ENCODE measurements at places on chromosomes 5 and 9.
A peak's percentile ranks its signal among the peaks of the same experiment; 100 is the strongest.

DNA sequence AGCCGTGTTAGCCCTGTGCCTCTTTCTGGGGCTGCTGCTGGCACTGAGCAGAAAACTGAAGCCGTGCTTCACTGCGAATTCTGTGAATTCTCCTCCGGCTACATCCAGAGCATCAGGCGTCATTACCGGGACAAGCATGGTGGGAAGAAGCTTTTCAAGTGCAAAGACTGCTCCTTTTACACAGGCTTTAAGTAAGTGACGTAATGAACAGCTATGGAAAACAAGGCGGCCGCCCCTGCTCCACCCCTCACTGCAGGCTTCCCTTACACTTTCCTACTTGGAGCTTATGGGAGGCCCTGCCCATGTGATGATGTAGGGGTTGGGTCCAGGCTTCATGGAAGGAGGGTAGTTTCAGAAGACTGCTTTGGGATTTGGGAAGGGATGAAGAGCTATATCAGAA is 109.1 kb downstream of the ZNF462 start:
- DNase-seq = no peak

DNA sequence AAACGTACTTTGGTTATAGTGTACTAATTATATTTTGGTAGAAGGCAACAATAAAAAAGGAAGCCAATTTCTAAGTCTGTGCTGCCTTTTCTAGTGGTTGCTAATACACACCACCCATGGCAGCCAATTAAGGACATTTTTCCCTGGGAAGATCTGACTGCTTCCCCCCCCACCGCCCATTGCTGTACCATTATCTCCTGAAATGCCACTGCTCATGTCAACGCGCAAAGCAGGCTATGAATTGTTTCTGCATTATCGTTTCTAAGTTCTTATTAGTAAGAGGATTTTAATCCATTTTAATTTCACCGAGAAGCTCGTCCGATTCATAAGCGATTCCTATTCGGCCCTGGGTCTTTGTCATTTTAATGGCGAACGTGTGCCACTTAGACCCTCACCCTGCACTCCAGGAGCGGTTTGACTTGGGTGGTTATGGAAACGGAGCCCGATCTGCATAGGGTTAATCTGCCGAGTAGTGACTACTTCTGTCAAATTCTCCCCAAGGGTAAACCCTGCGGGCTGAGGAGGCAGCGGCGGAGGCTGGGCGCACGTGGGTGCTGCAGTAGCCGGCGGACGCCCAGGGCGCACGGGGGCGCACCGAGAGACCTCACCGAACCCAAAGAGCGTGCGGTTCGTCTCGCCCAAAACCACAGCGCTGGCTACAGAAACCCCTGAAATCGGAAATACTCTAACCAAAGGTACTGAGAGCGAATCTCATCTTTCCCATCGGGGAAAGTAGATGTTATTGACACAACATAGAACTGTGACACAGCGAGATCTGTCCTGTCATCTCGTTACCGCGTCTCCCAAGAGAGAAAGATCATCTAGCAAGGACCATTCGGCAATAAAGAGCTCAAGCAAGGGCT is 55.8 kb upstream of the SHC3 start:
- peak; percentile 39 for DNase-seq

GRCh38 chr9:68919661-68920060 is 94.3 kb downstream of the PRKACG start:
- DNase-seq = no peak

GRCh38 chr5:163489745-163490075 is 15.7 kb upstream of the MAT2B start:
- DNase-seq = no peak

DNA sequence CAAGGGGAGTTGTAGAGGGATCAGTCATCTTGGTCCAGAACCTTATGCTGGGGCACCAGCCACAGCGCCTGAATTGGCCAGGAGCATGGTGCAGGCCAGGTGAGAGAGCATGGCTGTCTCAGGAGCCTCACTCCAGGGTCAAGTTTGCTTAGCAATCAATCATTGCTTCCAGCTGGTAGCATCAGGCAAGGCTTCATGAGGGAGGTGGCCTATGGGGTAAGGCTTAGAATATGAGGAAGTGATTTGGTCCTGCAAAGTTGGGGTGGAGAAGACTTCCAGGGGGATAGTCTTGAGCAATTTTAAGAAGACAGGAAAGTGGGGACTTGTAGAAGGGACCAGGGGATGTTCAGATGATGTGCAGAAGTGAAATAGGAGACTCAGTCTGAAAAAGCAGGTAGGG is 53.9 kb upstream of the PITX1 start:
- DNase-seq = no peak

GRCh38 chr5:3269395-3270169 is 326.1 kb upstream of the IRX1 start:
- DNase-seq = no peak

GRCh38 chr5:176497852-176498251 is 39.4 kb downstream of the RNF44 start:
- no peak for DNase-seq

- DNase-seq = no peak
These were observed 213.7 kb upstream of the SNX2 start for GRCh38 chr5:122561209-122561608.

DNA sequence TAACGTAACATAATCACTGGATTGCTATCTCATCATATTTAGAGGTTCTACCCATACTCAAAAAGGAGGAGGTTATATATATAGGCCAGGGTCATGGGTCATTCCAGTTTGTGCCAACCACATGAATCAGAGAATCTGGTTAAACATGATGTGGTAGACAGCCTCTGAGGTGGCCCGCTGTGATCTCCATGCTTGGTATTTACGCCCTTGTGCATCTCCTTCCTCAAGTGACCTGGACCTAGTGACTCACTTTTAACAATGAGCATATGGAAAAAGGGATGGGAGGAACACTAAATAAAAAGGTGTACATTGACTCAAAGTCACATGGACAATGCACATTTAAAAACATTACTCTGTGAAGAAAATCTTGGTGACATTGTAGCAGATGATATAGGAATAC is 77.7 kb upstream of the CTNND2 start:
- DNase-seq = no peak

DNA sequence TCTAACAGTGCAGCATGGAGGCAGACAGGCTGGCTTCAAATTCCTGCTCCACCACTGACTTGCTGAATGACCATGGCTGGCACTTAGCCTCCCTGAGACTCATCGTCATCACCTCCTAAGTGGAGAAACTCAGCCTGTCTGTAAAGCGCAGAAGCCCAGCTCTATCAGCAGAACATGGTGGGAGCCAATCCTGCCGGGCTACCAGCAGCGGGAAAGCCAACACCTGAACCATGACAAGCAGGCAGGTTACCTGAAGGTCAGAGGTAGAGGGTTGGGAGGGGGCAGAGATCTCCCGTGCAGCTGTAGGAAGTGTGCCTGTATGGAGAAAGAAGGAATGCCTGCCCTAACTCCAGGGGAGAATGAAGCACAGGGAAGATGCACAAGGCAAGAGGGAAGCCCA is 72.6 kb upstream of the LRRTM2 start:
- DNase-seq = no peak

GRCh38 chr5:10555277-10555684 is 8.6 kb upstream of the ANKRD33B start:
- DNase-seq = no peak

DNA sequence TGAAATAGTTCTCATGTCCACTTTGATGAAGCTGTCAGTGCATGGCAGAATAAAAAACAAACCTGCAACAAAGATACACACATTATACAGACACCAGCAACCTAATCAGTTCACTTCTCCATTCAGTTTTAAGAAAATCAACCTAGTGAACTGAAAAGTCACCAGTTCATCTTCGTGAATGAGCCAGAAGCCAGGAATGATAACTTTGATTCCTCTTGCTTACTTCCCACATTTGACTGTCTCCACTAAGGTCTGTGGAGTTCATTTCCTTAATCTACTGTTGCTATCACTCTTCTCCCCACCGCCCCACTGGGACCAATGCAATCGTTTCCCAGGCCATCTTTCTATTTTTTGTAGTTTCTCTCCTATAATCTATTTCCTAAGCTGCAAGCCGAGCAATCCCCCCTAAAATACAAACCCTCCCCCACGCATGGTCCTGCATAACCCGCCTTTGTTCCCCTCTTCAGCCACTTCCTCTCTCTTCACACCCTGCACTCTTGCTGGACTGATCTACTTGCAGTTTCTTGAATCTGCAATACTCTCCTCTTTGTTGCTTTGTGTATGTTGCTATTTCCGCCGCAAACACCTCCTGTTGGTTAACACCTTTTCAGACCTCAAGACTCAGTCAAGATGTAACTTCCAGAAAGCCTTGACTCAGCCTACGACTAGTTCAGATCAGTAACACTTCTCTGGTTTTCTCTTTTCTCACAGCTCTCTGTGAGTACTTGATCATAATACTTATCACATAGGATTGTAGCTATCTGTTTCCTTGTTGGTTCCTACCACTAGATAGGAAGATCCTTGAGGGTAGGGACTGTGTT is 16.6 kb downstream of the STOM start:
- DNase-seq = no peak

DNA sequence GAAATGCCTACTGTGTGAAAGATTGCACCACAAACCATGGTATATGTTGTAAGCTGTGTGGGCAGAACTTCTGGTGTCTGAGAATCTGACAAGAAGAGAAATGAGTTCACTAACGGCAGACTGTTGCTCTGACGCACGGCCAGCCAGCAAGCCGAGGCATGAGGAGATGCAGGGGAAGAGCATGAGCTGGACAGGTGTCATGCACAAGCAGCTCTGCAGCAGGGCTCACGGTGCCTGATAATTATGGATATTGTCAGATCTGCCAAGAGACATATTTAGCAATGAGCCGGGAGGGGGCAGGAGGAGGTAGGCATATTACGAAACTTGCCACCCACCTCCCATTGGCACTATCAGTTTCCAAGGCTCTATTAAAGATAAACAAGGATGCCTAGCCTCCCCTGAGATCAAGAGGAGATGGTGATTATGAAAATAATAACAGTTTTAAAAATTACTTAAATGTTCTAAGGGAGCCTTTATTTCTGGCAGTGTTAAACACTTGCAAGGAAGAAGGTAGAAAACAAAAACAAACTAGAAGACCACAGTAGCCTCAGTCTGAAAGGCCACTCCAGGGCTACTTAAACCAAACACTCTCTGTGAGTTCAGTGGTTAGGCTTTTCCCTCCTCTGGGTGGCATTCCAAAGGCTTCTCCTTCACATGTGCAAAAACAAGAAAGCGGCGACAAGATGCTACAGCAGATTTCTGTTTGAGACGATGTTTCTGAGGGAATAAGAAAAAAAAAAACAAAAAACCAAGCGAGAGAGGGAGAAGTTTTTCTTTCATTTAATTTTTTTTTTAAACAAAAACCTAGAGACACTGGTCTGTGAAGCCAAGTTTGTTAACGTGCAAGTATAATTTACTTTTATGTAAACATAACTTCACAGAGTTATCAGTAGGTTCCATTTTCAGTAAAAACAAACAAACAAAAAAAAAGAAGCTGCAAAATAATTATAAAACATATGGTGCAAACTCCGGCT is 339.5 kb downstream of the BNC2 start:
- no peak for DNase-seq
